Naive B cell (primary cell): ENCODE measurements at places on chromosomes 1 and 21.

- peak; percentile 63 for DNase-seq
Observed at GRCh38 chr1:78617615-78618026, 2.6 kb upstream of the IFI44L start.

- DNase-seq, result no peak
Observed at GRCh38 chr1:228487336-228488124, at the start of gene RNF187. Gene RNF187, plus strand, starts transcription at chr1:228487382.

- DNase-seq, result no peak
Observed at GRCh38 chr1:181133969-181134418, 45.5 kb downstream of the IER5 start.

- no peak for DNase-seq
Observed at GRCh38 chr1:38169121-38169520, 122.5 kb upstream of the POU3F1 start.

DNA sequence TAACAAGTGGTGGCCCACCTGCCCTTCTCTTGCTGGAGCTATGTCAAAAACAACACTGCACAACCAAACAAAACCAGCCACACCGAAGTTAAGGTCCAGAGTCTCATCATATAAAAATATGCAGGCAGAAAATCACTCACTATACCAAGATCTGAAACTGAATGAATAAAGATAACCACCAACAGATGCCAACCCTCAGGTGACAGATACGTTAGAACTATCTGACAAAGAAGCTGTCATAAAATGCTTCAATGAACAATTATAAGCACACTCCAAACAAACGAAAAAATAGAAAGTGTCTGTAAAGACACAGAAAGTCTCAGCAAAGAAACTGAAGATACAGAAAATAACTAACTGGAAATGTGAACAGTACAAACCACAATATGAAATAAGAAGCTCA lies 14.0 kb downstream of the ZNF496 start:
- DNase-seq, result no peak

DNA sequence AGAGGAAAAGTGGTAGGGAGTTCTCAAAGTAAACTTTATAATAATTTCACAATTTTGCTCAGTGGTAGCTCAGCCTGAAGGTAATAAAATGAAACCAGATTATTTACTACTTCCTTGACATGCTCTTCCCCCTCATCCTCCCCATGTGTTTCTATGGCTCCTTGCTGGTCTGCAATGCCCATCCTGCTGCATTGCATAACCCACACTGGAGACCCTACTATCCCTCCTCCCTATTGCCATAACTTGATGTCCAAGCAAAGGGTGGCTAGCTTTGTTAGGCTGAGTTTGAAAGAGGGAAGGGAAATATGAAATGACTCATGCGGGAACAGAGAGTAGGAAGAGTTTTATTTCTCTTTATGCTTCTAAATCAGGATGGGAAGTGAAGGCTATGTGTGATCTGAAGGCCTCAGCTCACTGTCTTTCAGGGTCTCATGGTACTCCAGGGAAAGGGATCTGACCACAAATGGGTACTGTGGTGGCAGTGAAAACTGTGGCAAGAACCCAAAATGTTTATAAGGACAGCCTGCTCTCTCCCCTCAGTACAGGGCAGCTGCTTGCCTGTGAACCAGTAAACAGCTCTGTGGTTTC lies 36.4 kb upstream of the HSD17B7 start:
- no peak for DNase-seq

DNA sequence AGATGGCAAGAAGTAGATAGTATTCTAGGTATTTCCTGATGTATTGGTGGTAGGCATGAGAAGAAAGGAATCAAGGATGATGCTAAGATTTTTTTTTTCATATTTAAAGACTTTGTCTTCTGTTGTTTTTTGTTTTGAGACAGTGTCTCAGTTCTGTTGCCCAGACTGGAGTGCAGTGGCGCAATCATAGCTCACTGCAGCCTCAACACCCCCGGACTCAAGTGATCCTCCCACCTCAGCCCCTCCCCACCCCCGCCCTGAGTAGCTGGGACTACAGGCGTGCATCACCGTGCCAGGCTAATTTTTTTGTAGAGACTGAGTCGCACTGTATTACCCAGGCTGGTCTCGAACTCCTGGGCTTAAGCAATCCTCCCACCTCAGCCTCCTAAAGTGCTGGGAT lies 2.8 kb upstream of the CAPZB start:
- DNase-seq, result no peak

GRCh38 chr1:100449477-100449876 lies 88.5 kb upstream of the GPR88 start:
- no peak for DNase-seq

DNA sequence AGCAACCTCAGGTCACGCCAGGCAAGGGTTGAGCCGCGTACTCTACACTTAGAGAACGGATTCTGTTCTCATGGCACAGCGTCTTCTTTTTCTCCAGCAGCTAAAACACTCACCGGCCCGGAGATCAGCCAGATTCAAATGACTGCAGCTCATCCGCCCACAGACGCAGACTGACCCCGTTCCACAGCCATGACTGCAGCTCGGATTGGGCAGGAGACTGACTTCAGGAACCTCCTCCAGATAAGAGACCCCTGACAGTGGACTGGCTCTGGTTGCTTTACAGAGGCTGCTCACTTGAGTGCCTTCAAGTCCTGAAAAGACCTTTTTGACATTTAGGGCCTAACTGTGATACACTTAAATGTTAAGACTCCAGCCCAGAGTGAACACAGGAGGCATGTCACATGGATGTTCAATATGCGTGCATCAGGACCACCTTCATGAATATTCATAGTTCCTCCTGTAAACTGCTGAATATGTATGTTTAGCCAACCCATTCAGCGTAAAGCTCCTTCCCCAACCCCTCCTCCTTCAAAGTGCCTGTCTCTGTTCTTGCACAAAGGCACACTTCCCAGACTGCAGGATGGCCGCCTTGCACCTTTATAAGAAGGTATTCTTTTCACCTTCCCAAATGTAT lies 42.6 kb downstream of the BACE2 start:
- DNase-seq, result no peak

- no peak for DNase-seq
Observed at GRCh38 chr1:161439280-161440232, 65.7 kb upstream of the FCGR2A start.

- DNase-seq, result no peak
Observed at GRCh38 chr1:119347858-119348257, 20.7 kb upstream of the HAO2 start.

DNA sequence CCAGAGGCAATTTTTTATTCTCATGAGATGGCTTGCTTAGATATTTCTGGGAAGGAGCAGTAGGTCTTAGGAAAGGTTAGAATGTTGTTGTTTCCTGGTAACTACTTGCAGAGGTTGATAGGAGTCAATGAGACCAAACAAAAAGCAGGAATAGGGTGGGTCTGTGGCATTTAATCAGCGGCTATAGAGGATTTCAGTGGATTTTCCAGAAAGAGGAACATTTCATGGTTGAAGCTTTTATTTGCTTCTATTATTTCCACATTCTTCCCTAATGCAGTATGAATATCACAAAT lies 111.3 kb upstream of the PALMD start:
- DNase-seq, result no peak

- no peak for DNase-seq
Observed at GRCh38 chr1:115839029-115839678, 1.8 kb downstream of the NHLH2 start.

DNA sequence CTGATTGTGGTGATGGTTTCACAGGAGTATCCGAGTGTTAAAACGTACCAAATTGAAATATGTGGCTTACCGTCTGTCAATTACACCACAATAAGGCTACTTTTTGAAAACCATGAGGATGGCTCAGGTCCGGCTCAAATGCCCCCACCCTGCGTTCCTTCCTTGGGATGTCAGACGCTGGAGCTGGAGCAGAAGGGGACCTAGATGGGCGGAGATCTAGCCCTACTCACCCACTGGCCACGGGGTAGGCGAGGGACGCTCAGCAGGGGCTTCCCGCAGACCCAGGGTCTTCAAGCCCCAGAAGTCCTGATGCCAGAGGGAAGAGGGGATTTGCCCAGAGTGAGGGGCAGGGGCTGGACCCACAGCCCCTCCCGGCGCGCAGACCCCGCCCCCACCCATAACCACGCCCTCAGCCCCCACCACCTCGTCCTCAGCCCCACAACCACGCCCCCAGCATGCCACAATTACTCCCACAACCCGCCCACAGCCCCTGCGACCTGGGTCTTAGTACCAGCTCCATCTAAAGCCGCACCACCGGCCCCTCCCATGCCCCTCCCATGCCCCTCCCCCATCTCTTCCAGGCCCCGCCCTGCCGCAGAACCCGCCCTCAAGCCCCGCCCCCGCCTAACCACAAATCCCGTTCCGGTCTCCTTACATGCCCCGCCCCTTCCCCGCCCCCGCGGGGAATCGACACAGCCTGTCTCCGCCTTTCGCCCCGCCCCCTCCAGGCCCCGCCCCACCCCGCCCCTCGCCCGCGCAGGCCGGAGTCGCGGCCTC lies at the start of gene LRRC3:
LRRC3 (plus strand) TSS at position 764 of the 777 bp plus-strand sequence. CDS start 1,135 bp downstream, outside the sequence.
- peak; percentile 75 for DNase-seq

- no peak for DNase-seq
Observed at GRCh38 chr1:211642870-211643269, 32.6 kb downstream of the NEK2 start.

DNA sequence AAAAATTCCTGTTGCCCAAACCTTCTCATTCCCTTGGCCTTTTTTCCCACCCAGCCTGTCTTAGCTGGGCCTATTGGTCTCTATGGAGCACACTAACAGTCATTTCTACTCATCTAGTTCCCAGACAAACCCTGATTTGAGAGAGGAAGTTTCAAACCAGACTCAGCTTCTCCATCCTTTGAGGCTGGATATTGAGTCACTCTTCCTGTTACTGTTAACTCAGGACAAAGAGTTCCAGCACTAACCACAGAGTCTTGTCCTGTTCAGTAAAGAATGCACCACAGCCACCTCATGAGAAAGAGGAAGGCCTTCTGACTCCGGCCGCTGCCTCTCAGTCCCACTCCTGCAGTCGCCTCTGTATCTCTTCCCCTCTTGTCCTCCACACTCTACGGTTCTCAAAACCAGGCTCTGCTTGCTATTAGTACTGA lies 137.8 kb downstream of the PTPRC start:
- DNase-seq, result no peak

DNA sequence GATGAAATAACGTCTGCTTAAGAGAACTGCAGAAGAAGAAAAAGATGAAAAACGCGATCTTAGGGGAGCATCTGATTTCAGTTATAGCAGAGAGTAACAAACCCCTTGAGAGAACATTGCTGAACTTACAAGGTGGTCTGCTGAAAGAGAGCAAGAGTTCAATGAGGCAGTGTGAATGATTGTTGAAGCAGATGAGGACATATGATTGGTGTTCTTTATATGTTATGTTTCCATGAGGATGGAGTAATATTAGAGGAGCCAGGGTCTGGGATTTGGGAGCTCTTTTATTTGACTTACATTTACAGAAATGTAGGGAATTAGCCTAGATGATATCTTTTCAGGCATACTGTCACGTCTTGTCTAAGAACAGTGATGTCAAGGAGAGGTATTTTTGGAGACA lies 1302.0 kb downstream of the KCNT2 start:
- DNase-seq, result no peak

DNA sequence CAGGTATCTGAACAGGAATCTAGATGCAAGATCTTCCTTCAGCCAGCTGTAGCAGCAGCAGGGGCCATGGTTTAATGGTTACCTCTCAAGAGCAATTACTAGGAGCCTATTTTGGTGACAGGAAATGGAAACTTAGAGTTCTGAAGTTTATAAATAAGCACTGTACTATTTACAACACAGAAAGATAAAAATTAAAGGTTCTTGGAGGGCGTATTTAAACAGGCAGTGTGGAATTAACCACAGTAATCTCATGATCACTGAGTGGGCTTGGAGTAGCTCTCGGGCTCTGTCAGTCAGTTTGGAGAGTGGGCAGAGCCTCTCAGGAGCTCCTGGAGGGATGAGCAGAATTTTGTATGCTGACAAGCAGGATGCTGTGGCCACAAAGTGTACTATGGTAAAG lies 10.2 kb upstream of the FCRL5 start:
- no peak for DNase-seq

GRCh38 chr1:73475316-73475870 lies 722.6 kb downstream of the LRRIQ3 start:
- no peak for DNase-seq

DNA sequence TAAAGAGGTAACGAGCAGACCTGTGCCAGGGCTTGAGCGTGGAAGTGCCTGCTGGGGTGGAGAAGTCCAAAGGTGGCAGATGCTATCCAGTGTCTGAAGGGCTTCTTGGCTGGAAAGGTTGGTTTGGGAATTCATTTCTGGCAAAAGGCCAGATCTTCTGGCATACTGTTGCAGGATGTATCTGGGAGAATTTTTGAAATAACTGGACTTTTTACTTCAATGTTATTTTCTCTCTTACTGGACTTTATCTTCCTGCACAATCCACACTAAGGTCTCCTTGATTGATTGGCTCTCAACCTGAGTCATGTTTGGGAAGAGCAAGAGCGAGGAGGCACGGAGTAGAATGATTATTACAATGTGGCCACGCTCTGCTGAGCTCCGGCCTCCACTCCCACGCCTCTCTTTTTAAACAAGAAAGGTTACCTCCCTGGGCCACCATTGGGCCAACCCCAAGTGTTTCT lies 278.4 kb downstream of the TM2D1 start:
- DNase-seq, result no peak

- DNase-seq, result no peak
Observed at GRCh38 chr1:117671781-117672501, 66.1 kb downstream of the TENT5C start.

GRCh38 chr1:184379111-184379752 lies 7.6 kb upstream of the C1orf21 start:
- DNase-seq, result no peak

DNA sequence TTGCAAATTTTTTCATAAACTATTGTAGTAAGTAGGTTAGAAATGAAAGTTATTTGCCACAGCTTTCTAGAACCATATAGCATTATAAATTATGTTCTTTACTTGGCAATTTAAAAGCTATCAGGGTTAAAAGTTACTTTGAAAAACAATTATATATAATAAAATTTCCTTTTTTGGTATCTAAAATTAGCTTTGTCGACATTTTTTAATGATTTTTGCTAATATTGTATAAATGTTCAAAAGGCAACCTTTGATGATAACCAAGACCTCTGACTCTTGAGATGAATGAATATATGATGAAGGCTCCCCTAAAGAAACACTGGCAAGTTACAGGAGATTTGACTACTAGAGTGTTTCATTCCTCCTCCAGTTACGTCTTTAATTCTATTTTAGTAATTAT lies 121.2 kb downstream of the CDC42BPA start:
- no peak for DNase-seq

GRCh38 chr1:181033128-181033798 lies 520 bp upstream of the MR1 start:
- DNase-seq, result peak; percentile 51

- no peak for DNase-seq
Observed at GRCh38 chr1:99634971-99635624, 10.8 kb upstream of the PALMD start.
